Bone marrow (tissue), 2 donors: ENCODE measurements at places on chromosomes 4 and X.

DNA sequence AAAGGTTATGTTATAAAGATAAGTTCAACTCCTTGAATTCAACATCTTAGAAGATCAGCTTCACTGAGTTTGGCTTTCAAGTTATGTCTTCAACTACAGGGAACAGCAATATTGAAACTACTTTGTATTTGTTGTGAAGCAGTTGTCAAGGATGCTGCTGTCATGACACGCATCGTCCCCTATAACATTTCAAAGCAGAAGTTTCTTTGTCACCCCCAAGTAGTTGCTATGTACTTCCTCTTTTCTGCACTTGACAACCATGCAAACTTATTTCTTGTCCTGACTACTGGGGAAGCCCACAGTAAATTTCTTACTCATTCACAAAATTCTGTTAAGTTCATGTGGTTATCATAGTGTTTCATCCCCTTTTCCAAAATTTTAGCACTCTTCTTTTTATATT is 14.3 kb downstream of the ANTXR2 start:
- peak; percentile 96 for DNase-seq

DNA sequence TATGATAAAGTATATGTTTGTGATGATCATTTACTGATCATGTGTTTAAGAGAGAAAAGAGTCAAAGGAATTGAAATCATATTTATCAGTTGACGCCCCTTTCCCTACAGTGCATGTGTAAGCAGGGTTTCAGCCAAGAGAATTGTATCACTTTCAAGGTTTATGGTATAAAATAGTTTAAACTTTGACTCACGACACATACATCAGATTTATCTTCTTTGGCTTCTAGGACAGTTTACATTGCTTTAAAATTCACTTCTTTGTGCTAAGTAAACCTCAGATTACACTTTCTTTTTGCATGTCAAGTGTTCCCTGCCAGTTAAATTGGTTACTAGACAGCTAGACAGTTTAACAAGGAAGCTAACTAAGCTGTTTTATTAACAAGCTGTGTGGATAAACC is 86.3 kb upstream of the MYOZ2 start:
- DNase-seq, result no peak

- no peak for DNase-seq
These were observed 107.3 kb downstream of the AMMECR1 start for GRCh38 chrX:110210417-110211139.

DNA sequence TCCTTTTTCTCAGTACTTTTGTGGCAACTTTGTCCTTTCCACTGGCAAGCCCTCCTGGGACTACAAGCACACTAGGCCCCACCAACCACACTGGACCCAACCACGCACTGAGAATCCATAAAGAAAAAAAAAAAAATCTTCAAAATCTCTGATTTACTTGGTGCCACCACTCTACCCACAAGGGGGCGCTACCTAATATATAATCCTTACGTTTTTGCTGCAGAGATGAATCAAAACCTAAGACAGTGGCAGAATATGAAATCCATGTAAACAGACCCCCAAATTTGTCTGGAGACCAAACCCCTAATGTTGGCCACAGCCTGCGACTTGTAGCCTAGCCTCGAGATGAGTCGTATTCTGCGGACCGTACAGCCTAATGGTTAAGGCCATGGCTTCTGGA is 63.5 kb upstream of the ARHGAP36 start:
- no peak for DNase-seq

DNA sequence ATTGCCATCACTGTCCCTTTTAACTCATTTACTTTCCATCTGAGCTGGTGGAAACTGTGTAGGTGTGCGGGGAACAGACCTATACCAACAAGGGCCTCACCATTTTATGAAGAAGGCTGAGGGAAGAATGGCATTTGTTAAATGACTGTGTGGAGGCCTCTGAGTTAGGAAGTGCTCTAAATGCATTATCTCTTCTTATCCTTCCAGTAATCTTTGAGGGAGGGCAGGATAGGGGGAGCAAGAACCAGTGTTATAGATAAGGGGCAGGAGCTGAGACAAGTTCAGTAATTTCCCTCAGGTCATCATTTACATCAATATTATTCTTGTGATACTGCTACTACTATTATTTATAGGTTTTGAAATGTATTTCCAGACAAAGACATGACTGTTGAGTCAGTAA is 122.4 kb upstream of the PDLIM3 start:
- no peak for DNase-seq

DNA sequence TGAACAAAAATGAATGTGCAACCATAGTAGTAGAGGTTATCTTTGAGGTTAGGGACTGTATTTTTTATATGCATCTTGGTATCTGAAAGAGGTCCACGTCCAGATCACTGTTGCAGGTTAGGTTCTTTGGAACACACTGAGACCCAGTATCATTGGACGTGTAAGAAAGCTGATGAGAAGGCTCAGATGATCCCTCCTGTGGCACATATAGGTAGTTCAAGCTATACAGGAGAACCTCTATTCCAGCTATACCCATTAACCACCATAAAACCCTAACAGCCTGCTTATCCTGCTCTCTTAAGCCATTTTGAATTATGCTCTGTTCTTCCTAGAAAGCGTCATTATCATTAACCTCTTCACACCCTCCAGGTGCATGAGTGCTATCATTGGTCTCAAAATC is 930.7 kb upstream of the HS3ST1 start:
- DNase-seq, result no peak

DNA sequence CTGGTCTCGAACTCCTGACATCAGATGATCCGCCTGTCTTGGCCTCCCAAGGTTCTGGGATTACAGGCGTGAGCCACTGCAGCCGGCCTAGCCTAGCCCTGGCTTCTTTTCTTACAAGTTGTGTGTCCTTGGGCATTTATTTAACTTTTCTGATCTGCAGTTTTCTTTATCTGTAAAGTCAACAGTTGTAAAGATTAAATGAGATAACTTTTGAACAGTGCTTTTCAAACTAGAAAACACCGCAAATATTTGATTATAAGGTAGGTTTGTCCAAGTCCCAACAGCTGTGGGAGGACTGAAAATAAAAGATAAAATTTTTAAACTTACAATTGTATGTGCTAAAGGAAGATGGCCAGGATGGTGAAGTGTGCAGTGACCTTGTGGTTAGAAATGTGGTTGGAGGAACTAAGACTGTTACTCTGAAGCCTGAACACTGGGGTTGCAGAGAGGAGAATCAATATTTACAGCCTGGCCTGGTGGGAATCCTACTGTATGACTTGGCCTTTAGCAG is 44.8 kb downstream of the GSX2 start:
- DNase-seq, result no peak

DNA sequence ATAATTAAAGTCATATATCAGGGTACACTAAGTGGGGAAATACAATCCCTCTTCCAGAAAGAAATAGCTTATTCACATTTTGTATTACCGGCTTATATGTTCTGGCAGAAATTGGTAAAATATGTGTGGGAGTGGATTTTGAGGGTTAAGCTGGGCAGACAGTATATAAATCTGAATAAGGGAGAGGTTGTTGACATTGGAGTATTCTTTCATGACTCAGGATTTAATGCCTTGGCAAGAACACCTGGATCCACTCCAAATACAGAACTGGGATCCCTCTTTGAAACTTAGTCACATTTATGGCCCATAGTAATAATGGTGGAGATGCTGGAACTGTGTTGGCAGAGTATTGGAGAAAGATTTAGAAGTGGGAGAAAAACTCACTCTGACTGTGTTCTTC is 54.3 kb upstream of the TET2 start:
- DNase-seq, result no peak
